ENCODE measurements at places on chromosomes 7 and 10.
A peak's percentile ranks its signal among the peaks of the same experiment; 100 is the strongest.

- no peak for DNase-seq
Measured at GRCh38 chr7:151702961-151703360, 174.0 kb downstream of the PRKAG2 start.

- peak; percentile 62 for DNase-seq
Measured at GRCh38 chr7:44764665-44765578, 16.3 kb downstream of the ZMIZ2 start.

DNA sequence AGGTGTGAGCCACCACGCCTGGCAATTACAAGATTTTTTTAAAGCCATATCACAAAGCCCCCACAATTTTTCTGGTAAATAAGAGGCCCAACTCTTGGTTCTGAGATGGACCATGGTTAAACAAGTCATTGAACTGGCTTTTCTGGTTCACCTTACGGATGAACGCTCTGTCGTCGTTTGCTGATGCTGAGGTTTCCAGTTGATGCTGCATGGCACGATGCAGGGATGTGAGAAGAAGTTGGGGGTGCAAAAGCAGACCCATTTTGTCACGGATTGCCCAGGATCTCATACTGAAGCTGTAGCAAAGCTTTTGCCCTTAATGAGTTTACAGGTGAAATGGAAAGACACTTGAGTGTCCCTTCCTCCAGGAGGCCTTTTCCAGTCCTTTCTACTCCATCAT lies 2.0 kb upstream of the IL2RA start:
- no peak for DNase-seq

DNA sequence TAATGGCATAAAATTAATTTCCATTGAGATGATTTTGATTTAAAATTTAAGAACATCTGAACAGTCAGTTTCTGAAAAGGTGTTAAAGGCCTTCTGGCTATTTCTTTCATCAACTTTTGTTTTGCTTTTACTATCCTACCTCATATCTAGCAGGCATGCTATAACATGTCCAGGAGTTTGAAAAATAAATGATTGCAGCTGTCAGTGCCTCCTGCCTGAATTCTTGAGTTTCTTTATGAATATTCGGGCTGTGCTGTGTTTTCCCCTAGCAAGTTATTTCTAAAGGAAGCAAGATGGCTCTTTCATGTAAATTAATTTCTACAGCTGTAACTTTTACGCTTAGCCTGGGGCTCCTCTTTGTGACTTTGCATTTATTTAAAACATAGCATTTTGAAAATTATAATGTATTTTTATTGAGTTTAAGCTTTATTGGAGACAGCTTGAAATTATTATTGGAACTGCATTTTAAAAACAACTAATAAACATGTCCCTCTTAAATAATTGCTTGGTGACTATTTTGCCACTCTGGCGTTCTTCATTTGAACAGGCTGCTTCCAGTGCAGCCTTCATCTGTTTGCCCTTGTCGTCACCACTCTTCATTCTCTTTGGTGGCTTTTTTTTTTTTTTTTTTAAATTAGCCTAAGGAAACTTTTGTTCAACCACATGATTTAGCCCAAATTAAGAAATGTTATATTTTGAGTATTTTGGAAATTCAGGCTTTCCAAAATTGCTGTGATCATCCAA lies 1083.4 kb upstream of the LRRN3 start:
- no peak for DNase-seq

- DNase-seq: no peak
Measured at GRCh38 chr10:804787-805619, 115.5 kb upstream of the DIP2C start.

Measured in cerebellar cortex (tissue), 1 donor.